Activated CD8-positive, alpha-beta memory T cell treated with anti-CD3 and anti-CD28 coated beads for 48 hours (primary cell): ENCODE measurements at places on chromosomes 2 and 18.

DNA sequence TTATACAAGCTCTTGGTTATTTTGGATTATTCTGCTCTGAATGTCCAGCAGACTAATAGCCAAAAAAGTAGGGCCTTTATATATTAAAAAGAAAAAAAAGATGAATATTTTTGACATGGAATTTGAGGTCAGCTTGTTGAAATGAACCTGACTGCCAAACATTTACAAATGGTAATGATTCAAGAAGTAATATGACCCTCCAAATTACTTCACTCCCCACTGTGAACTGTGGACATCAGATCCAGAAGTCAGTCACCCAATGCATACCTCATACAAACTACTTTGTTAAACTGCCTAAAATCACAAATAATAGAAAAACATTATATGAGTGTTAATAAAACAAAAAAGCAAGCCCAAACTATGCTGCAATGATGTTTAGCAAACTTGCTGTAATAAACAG lies 10.0 kb downstream of the EPG5 start:
- no peak for DNase-seq

- DNase-seq: no peak
These were observed 44.4 kb downstream of the FHOD3 start for GRCh38 chr18:36341944-36342343.

DNA sequence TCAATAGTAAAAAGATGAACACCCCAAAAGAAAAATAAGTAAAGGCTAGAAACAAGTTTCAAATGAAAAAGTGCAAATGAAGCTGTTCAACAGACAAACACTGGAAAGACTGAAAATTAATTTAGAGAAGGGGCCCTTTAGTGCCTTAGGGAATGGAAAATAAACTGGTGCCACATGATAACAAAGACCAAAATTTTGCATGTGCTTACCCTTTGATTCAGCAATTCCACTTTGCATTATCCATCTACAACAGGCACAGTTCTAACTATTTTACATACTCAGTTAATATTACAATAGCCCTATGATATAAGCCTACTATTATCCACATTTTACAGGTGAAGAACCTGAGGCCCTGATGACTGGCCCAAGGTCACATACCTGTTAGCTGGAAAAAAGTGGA lies 183.9 kb downstream of the NBAS start:
- no peak for DNase-seq

- DNase-seq: no peak
These were observed 11.6 kb downstream of the MAP3K20 start for GRCh38 chr2:173087214-173087581.

DNA sequence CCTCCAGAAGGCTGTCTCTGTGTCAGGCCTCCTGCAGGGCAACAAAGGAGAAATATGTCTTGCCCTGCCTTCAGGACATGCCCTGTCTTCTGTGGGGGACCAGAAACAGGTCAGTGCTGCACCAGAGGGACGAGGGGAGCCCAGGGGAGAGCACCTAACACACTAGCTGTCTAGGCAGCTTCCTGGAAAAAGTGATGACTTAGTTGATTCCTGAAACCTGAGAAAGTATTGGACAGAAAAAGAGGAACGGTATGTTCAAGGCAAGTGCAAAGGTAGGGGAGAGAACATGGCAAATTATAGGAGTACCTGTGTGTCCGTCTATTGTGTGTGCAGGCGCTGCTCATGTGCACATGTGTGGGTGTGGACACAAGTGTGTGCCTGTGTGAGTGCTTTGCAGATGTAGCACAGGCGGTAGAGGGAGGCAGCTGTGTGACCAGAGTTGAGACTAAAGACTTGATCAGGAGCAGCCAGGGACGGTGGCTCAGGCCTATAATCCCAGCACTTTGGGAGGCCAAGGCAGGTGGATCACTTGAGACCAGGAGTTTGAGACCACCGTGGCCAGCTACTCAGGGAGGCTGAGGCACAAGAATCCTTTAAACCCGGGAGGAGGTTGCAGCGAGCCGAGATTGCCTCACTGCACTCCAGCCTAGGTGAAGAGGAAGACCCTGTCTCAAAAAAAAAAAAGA lies 119.5 kb downstream of the GYPC start:
- DNase-seq: no peak
